ENCODE measurements at places on chromosomes 1 and 21.

GRCh38 chr1:200075938-200076546 is 48.5 kb downstream of the NR5A2 start:
- no peak for DNase-seq

GRCh38 chr1:25697435-25698217 is 81.0 kb downstream of the MAN1C1 start:
- DNase-seq = no peak

DNA sequence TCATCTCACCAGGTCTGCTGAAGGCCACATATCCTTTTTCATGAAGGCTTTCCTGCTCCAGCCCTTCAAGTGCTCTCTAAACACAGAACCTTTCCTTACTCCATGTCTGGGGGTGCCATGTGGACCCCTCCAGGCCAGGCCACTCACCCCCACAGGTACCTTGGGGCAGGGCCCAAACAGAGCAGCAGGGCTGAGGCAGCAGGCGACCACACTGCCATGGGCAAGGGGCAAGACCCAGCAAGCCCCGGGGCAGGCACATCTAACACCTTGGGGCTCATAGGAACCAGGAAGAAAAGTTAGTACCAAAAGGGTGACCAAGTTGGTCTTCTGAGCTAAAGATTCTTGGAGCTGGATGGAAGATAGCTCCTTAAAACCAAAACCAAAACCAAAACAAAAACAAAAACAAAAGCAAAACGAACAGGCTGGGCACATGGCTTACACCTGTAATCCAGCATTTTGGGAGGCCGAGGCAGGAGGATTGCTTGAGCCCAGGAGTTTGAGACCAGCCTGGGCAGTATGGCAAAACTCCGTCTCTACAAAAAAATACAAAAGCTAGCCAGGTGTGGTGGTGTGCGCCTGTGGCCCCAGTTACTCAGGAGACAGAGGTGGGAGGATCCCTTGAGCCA is 63.7 kb downstream of the MRPL37 start:
- DNase-seq = no peak

DNA sequence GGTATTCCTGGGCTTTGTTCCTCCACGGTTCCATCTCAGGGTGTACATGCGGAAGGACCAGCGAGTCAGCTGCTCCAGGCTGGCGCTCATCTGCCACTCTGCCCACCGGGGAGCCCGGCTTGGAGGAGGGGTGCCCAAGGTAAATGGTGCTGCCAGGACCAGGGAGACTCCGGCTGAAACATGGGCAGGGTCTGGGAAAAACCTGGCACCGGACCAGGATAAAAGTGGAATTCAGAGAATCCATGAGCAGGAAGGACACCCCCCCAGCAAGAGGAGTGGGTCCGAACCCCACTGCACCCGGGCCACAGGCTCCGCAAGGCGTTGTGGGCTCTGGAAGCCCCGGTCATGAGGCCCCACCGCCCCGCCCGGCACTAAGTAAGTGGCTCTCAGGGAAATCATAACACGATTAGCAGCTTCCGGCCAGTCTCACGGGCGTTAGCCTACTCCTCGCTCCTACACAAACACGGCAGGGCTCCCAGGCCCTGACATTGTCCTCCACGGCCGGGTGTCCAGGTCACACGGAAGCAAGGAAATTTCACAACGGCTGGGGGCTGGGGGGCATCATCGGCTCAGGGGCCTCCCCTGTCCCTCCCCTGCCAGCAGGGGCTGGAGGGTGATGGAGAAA is 21.1 kb downstream of the MEGF6 start:
- DNase-seq = no peak

DNA sequence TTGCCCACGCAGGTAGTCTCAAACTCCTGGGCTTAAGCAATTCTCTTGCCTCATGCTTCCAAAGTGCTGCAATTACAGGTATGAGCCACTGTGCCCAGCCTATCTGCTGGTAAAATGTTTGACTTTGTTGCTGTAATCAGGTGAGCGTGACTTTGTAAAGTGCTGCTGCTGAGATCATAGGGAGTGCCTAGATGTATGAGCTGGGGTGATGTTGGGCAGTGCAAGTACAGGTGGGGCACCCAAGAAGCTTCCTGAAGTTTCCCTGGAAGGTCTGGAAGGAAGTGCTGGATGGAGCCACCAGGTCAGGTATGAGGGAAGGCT is 43.1 kb downstream of the KIF21B start:
- no peak for DNase-seq

All from vagina (tissue), 2 donors.